Head of caudate nucleus (tissue), 42 donors: ENCODE measurements at places on chromosomes 16 and 17.

- peak; percentile 82 for DNase-seq
Observed at GRCh38 chr17:28983286-28984230, 22.3 kb downstream of the SEZ6 start.

DNA sequence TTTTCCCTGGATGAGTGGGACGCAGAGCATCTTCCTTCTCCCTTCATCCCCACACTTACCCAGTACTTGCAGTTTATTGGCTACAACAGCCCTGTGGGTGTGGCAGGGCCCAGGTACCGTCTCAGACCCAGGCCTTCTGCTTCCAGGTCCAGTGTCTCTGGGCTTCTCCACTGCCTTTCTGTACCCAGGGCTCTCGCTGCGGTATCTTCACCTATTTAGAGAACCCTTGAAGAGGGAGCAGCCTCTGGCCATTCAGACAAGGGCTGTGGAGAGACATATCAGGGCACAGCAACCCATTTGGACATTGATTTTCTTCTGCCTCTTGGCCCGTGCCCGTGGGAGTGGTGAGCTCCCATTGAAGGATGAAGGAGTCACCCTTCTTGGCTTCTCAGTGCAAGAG, 17.3 kb downstream of the TBX4 start:
- no peak for DNase-seq

- DNase-seq: no peak
Observed at GRCh38 chr17:372157-373152, 19.8 kb upstream of the RPH3AL start.

- no peak for DNase-seq
Observed at GRCh38 chr17:59423137-59423724, 91.8 kb downstream of the YPEL2 start.

DNA sequence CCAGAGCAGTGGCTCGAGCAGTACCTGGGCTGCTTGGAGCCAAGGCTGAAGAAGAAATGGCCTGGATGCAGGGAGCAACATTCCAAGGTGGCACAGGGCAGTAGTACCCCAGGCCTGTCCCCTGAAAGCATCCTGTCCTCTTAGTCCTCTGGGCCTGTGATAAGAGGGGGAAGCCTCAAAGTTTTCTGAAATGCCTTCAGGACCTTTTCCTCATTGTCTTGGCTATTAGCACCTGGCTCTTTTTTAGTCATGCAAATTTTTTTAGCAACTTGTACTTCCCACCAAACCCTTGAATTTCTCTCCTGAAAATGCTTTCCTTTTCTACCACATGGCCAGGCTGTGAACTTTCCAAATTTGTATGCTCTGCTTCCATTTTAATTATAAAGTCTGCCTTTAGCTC, 148.9 kb downstream of the HS3ST2 start:
- no peak for DNase-seq

- no peak for DNase-seq
Observed at GRCh38 chr17:77666881-77667395, 291.6 kb upstream of the TNRC6C start.

GRCh38 chr17:78105101-78105500, 23.5 kb downstream of the TMC6 start:
- no peak for DNase-seq

DNA sequence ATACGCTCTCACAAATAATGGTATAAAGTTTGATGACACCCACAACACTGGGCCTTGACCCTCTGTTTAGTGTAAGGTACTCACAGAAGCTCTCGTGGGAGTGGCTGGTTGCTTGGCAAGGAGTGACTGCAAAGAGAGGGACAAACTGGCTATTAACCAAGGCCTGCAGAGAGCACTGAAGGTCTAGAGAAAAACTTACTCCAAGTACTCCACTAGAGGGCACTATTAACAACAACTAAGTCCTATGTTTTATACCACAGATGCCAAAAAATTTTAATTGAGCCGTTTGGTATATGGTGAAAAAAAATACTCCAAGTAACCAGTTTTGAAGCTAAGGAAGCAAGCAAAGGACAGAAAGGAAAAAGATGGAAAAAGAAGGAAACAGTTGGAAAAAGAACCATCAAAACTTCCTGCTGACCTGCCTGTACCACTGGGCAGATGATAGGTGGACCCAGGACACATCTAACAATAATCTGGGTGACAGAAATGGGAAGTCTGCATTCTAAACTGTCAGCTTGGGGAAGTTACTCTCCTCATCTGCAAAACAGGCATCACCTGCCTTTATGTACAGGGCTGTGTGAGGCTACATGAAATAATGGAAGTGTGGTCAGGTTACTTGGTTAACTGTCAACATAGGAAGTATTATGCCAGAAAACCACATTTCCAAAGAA, 23.2 kb downstream of the DYNC1LI2 start:
- no peak for DNase-seq

DNA sequence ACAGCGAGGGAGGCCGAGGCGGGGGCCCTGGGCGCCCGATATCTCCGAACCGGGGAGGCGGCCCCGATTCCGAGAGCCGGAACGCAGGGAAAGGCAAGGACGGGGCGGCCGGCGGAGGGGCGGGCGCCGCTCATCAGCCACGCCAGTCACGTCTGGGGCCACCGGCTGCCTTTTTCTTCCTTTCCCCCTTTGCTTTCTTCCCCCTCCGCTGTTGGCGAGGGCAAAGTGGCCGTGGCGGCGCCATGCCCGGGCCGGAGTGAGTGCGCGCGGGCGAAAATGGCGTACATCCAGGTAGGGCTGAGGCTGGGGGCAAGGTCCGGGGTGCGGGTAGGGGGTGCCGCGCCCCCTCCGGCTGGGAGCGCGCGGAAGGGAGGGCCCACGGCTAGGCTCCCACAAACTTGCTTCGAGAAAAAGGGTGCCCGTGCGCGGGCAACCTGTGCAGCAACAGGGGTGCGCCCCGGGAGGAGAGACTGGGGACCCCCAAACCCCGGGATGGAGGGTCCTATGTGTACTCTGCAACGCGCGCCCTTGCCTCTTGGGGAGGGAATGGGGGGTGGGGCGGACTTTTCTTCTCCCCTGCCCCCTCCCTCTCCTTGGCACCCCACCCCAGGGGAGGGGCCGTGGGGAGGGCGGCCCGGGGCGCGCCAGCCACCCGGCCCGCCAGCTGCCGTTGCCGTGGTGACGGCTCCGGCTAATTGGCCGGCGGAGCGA, 486 bp downstream of the SYT17 start:
- DNase-seq: peak; percentile 22

DNA sequence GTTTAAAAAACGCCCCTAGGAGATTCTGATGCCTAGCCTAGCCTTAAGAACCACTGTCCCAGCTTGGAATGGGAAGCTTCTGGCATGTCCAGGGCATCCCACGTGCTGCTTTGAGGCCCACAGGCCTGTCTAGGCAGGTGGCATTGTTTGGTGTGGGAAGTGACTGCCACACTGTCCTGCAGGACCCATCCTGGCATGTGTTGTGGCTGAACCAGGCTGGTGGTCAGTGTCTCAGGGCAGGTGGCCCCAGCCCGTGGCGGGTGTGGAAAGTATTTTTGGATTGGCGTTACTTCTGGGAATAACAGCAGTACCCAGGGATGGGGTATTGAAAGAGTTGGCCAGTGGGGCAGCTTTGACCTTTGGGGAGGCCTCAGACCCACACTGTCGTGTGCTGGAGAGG, 27.9 kb downstream of the PGS1 start:
- DNase-seq: no peak

GRCh38 chr17:20968913-20969616, 73.7 kb downstream of the USP22 start:
- no peak for DNase-seq

- DNase-seq: no peak
Observed at GRCh38 chr17:58272367-58273280, 8.1 kb downstream of the MPO start.

- no peak for DNase-seq
Observed at GRCh38 chr17:7177954-7178477, 1.2 kb downstream of the ASGR1 start.

DNA sequence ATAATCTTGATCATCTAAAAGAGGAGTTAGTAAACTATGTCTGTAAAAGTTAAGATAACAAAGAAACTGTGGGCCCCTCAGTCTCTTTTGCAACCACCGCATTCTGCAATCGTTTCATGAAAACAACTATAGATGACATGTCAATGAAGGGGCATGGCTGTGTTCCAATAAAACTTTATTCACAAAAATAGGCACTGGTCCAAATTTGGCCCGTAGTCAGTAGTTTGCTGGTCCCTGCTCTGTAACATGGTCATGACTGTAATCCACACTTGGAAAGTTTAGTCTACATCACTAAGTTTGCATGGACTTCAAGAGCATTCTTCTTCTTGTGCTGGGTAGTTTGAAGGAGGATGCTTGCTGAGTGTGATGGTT, 299.3 kb upstream of the PSMD7 start:
- no peak for DNase-seq

DNA sequence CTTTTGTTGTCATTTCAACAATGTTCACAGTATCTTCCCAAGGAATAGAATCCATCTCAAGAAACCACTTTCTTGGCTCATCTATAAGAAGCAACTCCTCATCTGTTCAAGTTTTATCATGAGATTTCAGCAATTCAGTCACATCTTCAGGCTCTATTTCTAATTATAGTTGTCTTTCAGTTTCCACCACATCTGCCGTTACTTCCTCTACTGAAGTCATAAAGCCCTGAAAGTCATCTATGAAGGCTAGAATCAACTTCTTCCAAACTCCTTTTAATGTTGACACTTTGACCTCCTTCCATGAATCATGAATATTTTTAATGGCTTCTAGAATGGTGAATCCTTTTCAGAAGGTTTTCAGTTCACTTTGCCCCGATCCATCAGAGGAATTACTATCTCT, 102.1 kb downstream of the CDH13 start:
- DNase-seq: no peak

DNA sequence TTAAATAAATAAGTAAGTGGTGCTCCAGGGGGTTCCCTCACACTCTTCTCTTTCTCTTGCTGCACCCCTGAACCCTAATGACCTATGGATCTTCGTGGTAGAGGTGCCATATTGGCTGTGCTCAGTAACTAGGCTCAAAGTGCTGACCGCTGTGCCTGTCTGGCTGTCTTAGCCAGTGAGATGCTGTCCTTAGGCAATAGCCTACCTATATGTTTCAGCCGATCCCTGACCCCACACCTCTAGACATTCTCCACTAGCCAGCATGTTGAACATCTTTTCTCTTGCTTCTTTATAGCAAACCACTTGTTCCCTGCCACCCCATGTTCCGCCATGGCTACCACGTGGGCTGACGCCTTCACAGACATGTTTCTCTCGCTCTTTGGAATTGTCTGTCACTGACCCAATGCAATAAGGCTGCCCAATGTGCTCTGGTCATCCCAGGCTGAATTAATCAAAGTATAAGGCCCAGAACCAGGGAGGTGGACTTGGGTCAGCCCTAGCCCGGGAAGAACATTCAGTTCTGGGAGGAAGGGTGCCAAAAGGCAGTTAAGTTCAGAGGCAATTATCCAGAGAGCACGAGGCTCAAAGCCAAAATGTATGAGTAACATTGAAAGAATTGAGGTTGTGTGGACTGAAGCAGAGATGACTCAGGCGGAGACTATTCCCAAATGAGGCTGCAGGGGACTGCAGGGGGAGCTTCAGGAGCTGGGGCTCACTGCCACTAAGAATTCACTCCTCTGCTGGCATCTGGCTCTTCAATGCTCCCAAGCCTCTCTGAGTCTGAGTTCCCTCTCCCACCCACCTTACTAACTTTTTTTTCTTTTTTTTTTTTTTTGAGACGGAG, 28.7 kb upstream of the TNRC6A start:
- peak; percentile 35 for DNase-seq

DNA sequence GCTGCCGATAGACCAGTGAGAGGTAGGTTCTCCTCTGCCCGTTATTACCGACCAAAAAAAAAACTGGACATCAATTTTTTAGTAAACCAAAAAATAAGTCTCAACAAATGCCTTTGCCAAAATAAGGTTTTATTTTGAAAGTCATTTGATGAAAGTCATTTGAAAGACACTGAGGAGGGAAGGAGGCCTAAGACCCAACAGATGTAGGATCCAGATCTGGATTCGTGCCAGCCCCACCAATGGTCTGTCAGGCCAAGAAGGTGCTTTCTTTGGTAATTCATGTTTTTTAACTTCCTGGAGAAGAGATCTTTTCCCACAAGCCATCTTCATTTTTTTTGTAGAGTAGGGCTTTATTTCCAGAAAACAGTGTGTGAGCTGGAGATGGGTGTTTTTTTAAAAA, 18.1 kb downstream of the NTAN1 start:
- no peak for DNase-seq

DNA sequence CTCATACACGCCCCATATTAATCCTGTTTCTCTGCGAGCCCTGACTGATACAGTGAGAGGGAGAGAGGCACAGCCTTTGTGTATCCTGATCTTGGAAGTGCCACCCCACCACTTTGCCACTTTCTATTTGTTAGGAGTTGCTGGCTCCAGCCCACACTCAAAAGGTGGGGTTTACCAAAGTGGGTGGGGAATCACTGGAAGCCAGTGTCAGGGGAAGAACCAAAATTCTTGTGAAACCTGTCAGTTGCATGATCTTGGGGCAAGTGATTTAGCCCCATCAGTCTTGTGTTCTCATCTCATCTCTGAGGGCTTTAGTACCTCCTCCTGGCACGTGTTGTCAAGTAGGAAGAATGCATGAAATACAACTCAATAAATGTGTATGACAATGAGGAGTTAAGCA, 119.5 kb downstream of the SOX9 start:
- DNase-seq: no peak

GRCh38 chr17:81207610-81208581, 14.9 kb downstream of the CEP131 start:
- DNase-seq: no peak

DNA sequence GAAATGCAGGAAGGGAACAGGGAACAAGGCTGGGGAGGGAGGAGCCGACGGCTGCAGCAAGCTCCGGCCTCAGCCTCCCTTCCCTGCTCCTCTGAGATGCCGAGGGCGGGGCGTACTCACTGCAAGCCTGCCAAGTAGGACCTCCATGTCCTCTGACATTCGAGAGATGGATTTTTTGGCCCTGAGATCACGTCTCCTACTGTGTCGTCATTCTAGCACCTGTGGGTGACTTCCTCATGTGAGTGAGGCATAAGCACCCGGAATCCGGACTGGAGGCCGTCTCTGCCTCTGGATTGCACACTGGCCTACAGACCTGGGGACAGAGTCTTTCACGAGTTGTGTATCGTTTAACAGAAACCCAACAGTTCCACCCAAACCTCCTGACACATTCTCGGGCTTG, 14.5 kb downstream of the MRM3 start:
- no peak for DNase-seq

GRCh38 chr17:15501793-15502192, 34.4 kb upstream of the CDRT4 start:
- DNase-seq: no peak

DNA sequence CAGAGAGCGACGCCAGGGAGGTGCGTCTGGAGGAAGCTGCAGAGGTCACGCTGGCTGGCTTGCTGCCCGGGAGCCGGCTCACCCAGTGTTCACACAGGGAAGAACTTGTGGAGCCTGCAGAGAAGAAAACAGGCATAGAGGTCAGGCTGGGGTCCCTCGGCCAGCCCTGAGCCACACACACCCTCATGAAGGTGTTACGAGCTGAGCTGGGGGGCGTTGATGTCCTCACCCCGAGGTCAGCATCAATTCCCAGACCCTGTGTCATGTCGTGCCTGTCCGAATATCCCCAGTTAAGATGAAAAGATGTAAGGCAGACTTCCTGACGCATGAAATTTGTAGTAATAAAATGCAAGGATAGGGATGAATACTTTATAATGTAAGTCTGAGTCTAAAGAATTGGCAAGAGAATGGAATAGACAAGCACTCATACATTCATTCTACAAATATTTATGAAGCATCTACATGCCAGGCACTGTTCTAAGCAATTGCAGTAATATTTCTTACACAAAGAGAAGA, 77.1 kb downstream of the USP31 start:
- DNase-seq: peak; percentile 46

GRCh38 chr17:73058022-73058421, 34.5 kb downstream of the SLC39A11 start:
- DNase-seq: no peak
